ENCODE measurements at places on chromosomes 5 and 9.
A peak's percentile ranks its signal among the peaks of the same experiment; 100 is the strongest.

- no peak for DNase-seq
These were observed 8.0 kb downstream of the SPOCK1 start for GRCh38 chr5:137491121-137491520.

DNA sequence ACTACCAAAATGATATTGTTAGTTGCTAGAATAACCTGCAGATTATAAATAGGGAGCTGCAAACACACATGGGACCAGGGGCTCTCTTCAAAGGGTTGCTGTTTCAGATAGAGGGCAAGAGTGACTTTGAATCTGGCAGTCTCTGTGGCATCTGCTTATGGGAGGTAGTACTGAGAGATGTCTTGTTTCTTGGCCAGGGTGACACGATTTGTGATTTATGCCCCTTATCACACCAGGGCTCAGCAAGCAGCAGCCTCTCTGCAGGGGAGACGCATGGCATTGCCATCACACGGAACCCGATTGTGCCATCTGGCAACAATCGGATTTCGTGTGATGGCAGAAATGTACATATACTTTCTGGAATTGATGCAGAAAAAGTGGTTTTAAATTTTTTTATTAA lies 615.6 kb downstream of the ZNF608 start:
- DNase-seq, result no peak

GRCh38 chr5:14382640-14383039 lies 199.0 kb upstream of the OTULINL start:
- no peak for DNase-seq

DNA sequence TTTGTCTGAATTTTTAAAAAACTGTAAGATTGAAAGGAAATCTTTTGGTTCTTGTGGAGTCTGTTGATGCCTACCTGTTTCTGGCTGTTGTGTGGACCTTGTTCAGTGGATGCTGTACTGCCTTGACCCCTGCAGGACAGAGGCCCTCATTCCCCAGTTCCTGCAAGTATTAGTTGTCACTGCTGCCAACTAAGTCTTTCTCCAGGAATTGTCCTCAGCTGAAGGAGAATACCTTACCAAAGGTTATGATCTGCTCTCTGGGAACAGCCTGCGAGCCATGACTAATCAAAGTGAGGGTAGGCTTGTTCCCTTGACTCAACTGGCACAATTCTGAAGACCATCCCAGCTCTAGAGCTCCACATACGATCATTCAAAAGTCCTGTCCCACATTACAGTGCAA lies 145.3 kb upstream of the FST start:
- no peak for DNase-seq

GRCh38 chr5:108739376-108739775 lies 8.3 kb upstream of the FER start:
- DNase-seq, result no peak

DNA sequence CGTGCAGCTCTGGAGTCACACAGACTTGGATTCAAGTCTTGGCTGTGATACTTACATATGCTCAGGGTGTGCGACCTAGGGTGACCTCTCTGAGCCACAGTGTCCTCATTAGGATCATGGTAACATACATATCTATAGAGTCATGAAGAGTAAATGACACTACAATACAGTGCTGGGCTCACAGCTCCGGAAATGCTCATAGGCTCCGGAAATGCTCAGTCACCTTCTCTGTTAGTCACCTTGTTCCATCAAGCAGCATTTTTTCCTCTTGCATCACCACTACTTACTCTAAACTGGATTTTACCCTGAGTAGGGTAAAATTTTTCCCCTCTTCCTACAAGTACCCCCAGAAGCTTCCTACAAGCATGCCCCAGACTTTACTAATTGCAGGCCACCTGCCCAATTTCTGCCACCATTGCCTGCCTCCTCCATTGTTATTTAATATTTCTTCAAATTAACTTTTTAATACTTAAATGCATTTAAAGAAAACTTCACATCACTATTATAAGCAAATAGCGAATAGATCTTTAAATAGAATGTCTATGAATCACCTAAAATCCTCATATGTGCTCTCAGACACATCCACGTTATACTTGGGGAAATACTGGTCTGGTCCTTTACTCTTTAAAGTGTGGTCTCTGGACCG lies 147.6 kb upstream of the SPRY4 start:
- peak; percentile 9 for DNase-seq

- DNase-seq, result no peak
These were observed 26.7 kb upstream of the GRIA1 start for GRCh38 chr5:153463806-153464205.

GRCh38 chr5:50694027-50694590 lies 27.7 kb downstream of the PARP8 start:
- DNase-seq, result no peak

DNA sequence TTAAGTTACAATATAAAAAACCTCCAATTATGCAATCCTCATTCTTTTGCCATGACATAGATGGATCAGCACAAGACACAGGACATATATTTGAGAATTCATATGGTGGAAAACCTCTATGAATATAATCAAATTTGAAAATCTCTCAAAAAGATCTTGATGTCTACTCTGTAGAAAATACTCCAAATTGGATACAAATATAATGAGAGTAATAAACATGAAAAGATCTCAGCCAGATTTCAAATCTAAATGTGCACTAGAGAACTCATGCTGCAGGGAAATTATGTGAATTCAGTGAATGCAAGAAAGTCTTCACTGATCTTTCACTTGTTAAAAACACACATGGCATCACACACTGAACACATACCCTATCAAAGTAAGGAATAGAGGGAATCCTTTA lies 13.8 kb downstream of the PCDHB15 start:
- no peak for DNase-seq
